T follicular helper cell (primary cell): ENCODE measurements at places on chromosomes 16 and 17.
A peak's percentile ranks its signal among the peaks of the same experiment; 100 is the strongest.

GRCh38 chr16:87337262-87337771, 20.1 kb upstream of the C16orf95 start:
- DNase-seq = no peak

DNA sequence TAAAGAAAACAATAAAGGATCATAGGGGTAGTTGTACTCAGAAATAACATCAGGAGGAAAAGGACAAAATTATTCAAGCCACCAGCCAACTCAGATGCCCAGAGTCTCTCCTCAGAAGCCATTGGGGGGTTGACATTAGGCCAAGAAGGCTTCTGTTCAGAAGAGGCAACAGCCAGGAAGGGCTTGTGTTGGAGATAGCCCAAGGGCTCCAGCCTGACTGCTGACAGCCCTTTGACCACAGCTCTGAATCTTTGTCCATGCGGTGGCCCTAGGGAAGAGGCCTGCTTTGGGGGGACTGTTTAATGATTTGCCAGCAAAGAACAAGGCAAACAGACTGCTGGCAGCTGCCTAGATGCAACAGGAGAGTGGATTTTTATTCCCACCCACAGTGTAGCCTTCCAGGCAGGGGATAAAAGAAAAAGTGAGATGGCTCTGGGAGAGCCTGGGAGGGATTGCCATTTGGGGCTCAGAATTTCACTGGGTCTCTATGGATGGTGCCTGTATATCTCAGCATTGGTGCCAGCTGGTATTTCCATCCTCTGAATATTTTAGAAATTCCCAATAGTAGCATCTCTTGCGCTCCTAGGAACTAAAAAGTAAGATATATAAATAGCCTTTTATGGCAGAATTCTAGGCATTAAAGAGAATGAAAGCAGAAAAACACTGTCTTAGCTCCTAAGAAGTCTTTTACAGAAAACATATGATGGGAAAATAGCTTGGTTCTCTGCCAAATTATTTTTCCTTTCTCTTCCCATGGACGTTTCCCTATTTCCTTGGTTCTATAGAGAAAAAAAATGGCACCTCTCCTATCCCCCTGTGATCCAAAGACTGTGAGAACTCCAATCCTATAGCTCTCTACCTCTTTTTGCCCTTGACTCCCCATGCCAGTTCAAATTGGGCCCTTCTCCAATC, 29.4 kb upstream of the SUPT4H1 start:
- no peak for DNase-seq

DNA sequence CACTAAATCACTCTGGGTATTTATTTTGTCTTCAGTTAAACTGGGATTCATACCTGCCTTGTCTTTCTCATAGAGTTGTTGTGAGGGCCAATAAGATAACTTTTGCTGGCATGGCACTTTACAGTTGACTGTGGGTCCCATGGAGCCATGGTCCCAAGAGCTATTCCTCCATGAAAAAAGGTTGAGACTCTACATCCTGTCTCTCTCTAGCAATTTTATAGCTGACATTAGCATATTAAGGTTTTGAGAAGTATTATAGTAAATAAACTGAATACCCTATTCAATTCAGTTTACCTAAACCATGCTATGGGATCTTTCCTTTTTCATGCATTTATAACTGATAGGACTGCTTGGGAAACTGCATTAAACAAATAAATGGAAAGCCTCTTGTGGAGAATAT, 17.4 kb downstream of the OGFOD1 start:
- DNase-seq = no peak

- DNase-seq = peak; percentile 56
These were observed 1.2 kb downstream of the DYNLL2 start for GRCh38 chr17:58084317-58084981.

- DNase-seq = no peak
These were observed 18.2 kb upstream of the SP6 start for GRCh38 chr17:47869114-47869513.
